ENCODE measurements at places on chromosomes 12 and 14.

- DNase-seq: peak; percentile 27
These were observed 36.1 kb upstream of the OR5AU1 start for GRCh38 chr14:21191809-21192446.

GRCh38 chr12:22860926-22861325 lies 236.0 kb downstream of the ETNK1 start:
- no peak for DNase-seq

DNA sequence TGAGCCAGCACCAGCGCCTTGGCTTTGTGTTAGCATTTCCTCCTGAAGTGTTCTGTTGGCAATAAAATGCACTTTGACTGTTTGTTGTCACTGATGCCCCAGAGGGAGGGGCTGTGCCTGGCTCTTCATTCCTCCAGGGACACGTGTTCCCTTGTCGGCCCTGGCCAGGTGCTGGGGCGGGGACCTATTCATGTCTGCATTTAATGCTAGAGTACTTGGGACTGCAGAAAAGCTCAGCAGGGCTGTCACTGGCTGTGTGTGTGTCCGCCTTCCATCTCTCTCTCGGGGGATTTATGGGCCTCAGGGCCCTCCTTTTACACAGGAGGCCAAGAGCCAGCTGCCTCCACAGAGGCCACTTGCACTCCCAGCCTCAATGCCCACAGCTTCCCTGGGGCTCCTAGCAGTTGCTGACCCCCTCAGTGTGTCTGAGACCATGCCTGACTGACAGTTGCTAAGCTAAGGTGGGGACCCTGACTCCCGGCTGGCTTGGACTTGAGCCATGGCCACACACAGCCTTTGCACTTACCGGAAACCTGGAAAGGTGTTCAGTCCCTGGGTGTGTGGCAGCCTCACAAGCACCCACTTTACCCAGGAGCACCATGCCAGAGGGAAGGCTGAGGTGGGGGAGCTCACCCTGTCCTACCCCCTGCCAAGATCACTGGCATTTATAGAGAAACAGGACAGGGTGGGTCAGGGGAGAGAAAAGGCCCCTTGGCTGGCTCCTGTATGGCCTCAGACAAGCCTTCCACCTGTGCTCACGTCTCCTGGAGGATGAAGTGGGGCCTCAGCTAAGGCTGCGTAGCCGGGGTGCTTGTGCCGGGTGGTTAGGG lies 27.8 kb downstream of the HIP1R start:
- no peak for DNase-seq

DNA sequence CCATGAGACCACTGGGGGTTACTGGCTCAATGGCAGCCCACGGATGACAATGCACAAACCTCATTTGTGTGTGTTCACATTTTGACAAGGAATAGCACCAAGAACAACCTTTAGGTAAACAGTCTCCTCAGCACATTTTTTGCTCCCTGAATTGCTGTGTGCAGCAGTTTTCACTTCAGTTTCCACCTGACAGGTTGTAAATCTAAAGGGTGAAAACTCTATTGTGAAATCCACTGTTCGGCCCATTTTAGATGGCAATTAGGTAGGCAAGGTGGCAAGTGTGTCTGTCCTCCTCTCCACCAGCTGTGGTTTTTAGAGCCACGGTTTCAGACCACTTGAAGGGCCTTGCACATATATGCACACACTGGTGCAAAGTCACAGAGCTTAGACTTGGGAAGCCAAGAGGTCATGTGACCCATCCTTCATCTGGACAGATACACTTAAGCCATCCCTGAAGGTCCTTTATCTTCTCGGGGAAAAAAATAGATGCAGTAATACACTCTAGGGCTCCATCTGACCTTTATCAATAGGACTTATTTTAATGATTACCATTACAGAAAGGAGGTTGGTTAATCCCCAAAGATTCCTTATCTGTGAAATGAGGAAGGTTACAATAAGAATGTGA lies 23.2 kb downstream of the HAL start:
- no peak for DNase-seq

- DNase-seq: no peak
These were observed 13.9 kb downstream of the ANKRD9 start for GRCh38 chr14:102495491-102496330.

- DNase-seq: no peak
These were observed at the start of gene UNC79 for GRCh38 chr14:93430315-93431035. Gene UNC79 (plus strand): TSS chr14:93430939. CDS start chr14:93431030, 91 bp downstream.

GRCh38 chr14:68797121-68797670 lies 4.3 kb upstream of the ZFP36L1 start:
- DNase-seq: no peak

DNA sequence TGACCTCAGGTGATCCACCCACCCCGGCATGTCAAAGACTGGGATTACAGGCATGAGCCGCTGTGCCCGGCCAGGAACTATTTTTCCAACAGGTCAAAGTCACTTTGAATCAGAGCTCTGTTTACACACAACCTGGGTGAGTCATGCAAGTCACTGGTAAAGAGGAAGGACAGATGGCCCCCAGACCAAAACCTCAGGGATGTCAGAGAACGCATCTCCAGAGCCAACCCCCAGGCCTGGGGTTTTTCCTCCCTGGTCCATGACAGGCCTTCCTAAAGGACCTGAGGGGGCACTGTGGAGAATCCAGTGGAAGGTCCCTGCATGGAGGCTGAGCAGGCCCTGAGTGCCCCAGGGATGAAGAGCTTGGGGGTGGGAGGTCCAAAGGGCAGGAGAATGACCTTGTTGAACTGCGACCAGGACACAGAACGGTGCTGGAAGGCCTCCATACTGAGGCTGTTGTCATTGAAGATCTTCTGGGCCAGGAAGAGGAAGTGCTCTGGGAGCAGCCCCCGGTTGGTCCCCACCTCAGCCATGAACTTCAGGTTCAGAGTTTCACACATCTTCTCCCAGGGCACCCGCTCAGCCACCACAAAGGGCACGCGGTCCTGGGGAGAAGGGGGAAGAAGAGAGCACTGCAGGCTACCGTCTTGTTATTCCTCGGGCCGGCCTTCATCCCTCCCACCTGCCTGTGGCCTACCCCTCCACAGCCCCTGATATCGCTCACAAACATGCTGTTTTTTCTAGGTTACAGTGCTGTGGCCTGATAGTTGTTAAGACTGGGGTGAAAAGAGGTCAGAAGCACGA lies 9.1 kb downstream of the STAT6 start:
- DNase-seq: no peak

GRCh38 chr14:52307376-52307775 lies 6.7 kb upstream of the PTGER2 start:
- no peak for DNase-seq

GRCh38 chr12:121289962-121290361 lies 6.5 kb downstream of the CAMKK2 start:
- no peak for DNase-seq
